CD8-positive, alpha-beta memory T cell (primary cell): ENCODE measurements at places on chromosomes 1 and 21.

DNA sequence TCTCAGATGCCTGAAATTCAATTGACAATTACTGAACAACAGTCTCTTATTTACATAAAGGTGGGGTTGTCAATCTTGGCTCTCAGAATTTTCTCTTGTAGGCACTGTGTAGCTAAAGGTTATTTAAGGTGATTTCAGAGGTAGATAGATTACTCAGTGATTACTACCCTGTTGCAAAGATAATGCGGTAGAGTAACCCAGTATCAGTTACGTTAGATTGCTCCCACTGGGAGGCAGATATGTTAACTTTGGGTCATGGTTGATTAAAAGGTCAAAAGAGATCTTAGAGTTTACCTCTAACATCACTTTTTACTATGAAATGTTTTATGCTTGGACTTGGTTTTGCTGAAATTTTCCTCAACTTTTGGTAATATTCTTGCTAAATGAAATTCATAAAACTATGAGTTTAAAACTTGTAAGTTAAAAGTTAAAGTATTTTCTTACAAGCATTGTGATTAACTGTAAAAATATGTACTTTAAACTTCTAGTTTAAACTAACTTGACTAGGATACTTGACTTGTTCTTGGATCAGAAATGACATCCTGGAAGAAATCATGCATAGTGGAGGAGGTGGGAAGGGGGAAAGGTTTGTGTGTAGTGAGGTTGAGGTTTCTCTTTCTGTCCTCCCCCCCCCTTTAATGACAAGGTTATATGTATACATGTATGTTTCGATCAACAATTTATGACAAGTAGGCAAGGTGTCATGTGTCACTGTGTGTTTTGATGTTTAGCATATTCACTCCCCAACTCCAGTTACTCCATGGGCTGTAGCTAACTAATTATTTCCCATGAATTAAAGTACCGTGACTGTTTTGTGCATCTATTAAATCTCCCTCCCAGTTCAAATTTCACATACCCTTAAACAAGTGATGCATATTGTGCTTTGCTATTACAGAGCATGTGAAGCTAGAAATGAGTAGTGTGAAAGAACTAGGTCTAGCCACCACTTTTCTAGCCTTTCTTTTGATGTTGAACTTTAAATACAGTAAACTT lies 2.9 kb downstream of the LAMC1 start:
- H3K4me1 ChIP-seq: peaks cover 11% of the 10 kb centered on the region
- no peak overlapping the region for H3K4me3 ChIP-seq
- peaks cover 29% of the 10 kb centered on the region for H3K27me3 ChIP-seq
- H3K27ac ChIP-seq: no peak overlapping the region
- DNase-seq: no peak
- H3K36me3 ChIP-seq: no peaks in the 10 kb centered on the region

DNA sequence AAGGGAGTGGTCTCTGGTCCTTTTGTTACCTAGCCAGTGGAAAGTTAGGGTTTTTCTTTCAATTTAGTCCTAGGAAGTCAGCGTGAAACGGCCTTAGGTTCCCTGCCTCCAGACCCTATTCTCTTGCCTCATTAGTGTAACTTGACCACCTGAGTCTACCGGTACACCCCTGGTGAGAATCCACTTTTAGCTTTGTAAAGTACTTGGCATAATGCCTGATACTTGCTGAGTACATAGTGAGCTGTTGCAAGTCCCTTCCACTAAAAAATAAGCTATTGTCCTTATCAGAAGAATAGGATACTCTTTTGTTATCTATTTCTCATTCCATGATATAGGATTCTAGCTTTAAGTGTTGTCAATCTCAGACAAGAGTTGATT lies 228.8 kb downstream of the ST6GALNAC3 start:
- no peak for DNase-seq
- no peaks in the 10 kb centered on the region for H3K27me3 ChIP-seq
- no peak overlapping the region for H3K4me3 ChIP-seq

DNA sequence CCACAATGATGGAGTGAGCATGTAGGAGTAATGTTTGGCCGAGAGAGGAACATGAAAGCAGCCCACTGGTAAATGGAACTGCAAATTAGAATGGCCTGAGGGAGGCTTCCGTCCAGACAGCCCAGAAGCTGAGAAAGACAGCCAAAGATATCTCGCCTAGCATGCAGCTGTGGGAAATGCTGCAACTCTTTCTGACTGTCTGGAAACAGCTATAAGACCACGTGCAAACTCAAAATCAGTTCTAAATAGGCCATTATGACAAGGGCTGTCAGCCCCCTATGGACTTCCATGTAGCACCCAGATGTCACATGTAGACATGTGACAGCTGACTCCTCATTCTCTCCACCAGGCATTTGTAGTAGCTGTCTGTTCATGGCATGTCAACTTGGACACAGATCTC lies 62.9 kb upstream of the ATP1A1 start:
- no peaks in the 10 kb centered on the region for H3K27me3 ChIP-seq
- no peaks in the 10 kb centered on the region for H3K4me1 ChIP-seq
- no peak overlapping the region for H3K27ac ChIP-seq
- DNase-seq: no peak
- no peak overlapping the region for H3K4me3 ChIP-seq
- H3K36me3 ChIP-seq: no peaks in the 10 kb centered on the region

GRCh38 chr1:89670163-89670562 lies 37.2 kb downstream of the LRRC8C start:
- H3K36me3 ChIP-seq: no peaks in the 10 kb centered on the region
- no peaks in the 10 kb centered on the region for H3K27me3 ChIP-seq
- H3K27ac ChIP-seq: peak overlapping the region; percentile 39
- DNase-seq: no peak
- H3K4me1 ChIP-seq: peaks cover 81% of the 10 kb centered on the region

DNA sequence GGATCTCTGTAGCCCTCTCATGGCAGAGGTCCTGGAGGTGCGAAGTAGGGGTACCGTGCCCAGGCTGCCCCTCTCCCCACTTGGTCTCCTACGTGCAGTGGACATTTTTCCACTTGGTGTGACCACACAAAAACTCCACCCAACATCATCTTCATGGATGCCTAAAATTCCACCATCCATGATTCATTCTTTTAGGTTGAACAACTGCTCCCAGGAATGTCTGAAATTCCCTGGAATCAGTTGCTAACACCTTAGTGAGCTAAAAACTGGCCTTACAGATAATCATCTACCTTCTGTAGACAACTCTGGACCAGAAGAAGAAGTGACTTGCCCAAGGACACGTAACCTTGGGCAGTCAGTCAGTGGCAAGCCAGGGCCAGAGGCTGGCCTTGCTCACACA lies 32.1 kb upstream of the CLIC4 start:
- no peak overlapping the region for H3K27ac ChIP-seq
- no peaks in the 10 kb centered on the region for H3K27me3 ChIP-seq
- DNase-seq: no peak
- H3K4me3 ChIP-seq: no peak overlapping the region
- H3K4me1 ChIP-seq: no peaks in the 10 kb centered on the region
